Astrocyte of the hippocampus (primary cell): ENCODE measurements at places on chromosomes 5 and 9.

DNA sequence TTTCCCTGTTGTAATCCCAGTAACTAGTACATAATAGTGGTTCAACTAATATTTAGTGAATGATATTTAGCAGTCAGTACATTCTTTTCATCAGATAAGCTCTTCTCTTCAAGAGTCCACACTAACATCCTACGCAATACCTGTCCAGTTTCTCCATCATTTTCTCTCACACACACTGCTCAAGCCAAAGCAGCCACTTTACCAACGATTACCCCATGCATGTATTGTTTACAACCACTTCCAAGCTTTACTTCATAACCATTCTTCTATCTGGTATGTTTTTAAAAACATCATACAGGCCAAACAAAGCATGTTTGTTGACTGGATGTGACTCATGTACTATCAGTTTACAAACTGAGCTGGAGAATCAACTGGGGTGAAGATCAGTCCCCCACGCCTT is 7.3 kb downstream of the UBTD2 start:
- DNase-seq = no peak

DNA sequence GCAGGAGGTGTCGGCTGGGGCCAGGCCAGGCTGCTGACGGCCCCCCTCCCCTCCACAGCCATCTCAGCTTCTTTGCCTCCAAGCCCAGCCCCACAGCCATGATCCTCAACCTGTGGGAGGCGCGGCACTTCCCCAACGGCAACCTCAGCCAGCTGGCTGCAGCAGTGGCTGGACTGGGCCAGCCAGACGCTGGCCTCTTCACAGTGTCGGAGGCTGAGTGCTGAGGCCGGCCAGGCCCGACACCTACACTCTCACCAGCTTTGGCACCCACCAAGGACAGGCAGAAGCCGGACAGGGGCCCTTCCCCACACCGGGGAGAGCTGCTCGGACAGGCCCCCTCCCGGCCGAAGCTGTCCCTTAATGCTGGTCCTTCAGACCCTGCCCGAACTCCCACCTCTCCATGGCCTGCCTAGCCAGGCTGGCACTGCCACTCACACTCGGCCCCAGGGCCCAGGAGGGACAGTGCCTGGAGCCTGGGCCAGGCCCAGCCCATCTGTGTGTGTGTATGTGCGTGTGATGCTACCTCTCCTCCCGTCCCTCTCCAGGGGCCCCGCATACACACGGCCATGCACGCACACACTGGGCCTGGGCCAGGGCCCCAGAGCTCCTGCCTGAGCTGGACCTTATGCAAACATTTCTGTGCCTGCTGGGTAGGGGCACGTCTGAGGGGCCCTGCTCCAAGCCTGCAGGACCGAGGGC is 19.3 kb downstream of the HK3 start:
- DNase-seq = no peak

DNA sequence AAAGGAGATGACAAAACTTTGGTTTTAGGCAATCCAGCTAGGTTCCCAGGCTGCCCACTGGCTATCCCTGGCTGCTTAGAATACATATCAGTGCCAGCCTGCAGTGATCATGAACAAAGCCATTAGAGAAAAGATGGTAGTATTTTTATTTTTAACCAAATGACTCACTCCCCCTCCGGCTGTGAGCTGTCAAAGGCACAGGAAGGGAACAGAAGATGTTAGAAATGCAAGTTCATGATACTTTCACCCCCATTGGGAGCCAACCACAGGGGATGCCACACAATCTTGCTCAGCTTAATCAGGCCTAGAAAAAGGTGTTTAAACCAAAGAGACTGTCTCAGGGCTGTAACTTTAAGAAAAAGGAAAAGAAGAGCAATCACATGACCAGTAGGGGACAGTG is 70.3 kb upstream of the ASTN2 start:
- DNase-seq = peak; percentile 29

GRCh38 chr5:51556833-51557232 is 173.6 kb downstream of the ISL1 start:
- DNase-seq = no peak

- DNase-seq = no peak
Observed at GRCh38 chr5:144247131-144247530, 76.5 kb downstream of the KCTD16 start.

- no peak for DNase-seq
Observed at GRCh38 chr5:175734016-175734415, 76.1 kb downstream of the HRH2 start.

DNA sequence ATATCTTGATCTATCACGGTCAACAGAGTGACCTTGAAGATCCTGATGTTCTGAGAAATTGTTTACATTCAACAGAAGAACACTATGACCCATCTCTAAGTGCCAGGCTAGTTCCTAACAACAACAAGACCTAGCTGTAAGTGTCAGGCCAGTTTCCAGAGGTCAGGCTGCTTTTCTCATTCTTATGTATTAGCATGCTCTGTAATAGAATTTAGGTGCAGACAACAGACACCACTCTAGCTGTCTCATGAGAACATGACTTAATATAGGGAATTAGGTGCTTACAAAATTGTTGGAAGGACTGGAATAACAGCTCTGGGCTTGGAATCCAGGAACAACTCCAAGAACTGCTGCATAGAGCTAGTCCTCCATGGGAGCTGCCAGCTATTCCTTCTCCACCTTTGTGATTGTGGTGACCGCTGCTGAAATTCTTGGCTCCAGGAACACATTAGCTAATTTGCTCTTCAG is 138.7 kb downstream of the SNX18 start:
- peak; percentile 83 for DNase-seq

DNA sequence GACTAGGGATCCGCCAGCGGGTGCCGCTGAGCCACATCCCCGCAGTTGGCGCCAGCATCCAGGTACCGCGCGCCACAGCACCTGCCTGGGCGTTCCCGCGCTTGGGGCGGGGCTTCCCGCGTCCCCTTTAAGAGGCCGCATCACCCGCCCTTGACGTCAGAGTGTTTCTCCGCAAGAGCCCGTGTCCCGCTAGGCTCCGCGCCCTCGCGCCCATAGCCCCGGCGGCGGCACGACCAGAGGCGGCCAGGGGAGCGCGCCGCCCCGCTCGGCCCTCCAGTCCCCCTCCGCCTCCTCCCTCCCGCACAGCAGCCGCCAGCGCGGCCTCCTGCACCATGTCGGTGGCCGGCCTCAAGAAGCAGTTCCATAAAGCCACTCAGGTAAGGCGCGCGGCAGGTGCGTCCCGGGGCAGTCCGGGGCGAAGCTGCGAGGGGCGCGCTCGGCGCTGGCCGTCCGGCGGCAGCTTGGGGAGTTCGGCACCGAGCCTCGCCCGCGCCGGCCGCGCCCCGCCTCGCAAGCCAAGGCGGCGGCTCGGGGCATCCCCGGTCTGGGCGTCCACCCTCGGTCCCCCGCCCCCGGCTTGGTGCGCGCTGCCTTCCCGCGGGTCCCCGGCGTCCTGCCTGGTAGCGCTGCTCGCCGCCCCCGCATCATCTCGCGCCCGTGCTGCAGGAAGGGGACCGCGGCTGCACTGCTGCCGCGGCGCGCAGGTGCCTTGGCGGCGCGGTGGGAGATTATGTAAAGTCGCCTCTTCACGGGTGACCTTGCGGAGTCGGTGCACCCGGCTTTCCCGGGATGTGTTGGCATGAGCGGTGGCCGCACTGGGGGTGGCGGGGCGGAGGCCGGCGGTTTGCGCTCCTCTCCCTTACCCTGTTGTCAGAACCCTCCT is at the start of gene SH3GL2:
Gene SH3GL2 (plus strand): TSS at position 156 of the 883 bp plus-strand sequence.
- DNase-seq = peak; percentile 64

DNA sequence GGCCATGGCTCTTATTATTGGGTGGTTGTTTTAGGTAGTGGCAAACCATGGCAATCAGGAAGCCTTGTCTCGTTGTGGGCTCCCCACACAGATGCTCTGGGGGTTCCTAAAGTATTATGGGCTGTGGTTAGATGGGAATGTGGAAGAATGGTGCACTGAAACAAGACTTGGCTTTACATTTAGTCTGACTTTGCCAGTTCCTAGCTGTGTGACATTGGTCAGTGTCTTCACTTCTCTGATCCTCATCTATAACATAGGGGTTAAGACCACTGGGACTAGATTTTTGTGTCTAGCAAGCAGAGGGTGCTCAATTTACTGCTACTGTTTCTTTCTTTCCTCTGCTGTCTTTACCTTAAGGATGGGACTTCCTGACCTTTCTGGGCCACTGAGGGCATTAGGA is 149.5 kb downstream of the HSPA4 start:
- DNase-seq = no peak

DNA sequence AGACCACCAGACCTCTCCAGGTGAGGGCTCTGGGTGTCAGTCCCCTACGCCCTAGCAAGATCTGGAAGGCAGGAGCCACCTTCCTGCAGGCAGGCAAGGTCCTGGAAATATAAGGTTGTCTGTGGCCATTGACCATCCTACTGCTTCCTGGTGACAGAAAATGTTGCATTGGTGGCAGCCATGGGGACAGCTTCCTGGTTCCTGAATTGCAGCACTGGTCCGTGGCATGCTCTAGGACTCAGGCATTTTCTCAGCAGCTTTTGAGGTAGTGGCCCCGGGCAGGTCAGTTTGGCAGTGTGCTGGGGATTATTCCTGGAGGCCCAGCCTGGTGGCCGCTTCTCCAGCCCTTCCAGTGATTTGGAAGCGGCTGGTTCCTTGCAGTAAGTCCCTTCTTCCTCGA is 36.6 kb upstream of the KCNMB1 start:
- no peak for DNase-seq

DNA sequence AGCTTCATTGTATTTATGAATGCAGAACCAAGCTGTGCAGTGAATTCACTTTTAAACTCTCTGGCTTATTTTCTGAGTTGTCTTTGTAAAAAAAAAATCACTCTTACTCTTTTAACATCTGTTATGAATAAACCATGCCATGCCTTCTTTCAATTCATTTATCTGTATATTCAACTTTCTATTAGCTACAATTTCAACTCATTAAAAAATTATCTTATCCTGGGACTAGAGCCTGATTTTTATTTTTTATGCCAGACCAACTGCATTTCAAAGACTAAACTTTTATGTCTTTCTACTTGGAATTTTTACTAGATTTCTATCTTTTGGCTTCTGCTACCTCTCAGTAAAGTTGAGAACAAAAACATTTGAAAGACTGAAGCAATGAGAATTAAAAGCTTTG is 342.7 kb downstream of the DEPDC1B start:
- no peak for DNase-seq

- no peak for DNase-seq
Observed at GRCh38 chr9:105206821-105207699, 37.4 kb upstream of the SLC44A1 start.

GRCh38 chr5:133371371-133372155 is 240.8 kb downstream of the FSTL4 start:
- no peak for DNase-seq

DNA sequence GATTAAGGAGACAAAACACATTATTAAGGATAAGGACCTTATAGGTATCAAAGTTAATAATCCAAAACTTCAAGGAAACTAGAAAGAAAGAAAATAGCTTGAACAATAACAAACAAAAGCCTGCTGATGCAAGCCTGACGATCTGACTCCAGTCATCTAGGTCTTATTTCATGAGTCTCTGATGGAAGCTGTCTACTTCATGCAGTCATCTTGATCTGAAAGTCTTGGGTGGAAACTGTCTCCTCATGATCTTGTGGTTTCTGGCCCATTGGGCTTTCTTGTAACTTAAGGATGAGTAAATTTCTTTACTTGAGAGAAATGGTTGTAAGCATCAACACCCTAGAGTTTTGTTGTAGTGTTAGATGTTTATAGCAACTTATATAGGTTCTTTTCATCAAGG is 20.6 kb upstream of the PSIP1 start:
- DNase-seq = no peak

- DNase-seq = peak; percentile 51
Observed at GRCh38 chr5:143376911-143377813, 26.3 kb downstream of the NR3C1 start.

DNA sequence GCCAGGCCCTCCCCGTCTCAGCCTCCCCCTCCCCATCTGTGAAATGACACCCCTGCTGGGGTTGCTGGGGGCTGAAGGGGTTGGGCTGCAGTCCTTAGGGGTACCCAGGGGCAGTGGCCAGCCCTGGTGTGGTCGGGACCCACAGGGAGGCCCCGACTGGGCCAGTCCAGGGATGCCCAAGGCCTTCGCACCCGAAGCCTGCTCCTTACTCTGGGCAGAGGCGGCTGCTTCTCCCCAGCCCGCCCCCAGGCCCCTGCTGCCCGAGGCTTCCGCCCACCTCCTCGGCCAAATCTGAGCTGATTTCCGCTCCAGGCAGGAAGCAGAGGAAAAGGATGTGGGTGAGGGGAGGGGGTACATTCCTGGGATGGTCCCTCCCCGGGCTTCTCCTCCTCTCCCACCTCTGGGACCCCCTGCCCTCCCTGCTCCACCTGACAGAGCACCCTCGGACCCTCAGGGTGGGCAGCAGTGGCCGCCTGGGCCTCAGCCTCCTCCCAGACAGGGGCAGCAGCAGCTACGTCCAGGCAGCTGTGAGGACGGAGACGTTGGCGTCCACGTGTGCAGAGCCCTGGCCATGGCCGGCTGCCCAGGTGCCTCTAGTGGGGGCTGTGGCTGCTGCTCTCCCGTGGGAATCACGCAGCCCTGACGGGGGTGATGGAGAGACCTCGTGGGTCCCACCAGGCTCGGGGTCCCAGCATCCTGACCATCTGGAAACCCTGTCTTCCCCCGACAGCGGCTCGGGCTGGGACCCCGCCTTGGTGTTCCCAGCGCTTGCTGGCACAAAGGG is 4.2 kb upstream of the NRARP start:
- peak; percentile 5 for DNase-seq

GRCh38 chr5:149299451-149300054 is 27.9 kb downstream of the AFAP1L1 start:
- no peak for DNase-seq

DNA sequence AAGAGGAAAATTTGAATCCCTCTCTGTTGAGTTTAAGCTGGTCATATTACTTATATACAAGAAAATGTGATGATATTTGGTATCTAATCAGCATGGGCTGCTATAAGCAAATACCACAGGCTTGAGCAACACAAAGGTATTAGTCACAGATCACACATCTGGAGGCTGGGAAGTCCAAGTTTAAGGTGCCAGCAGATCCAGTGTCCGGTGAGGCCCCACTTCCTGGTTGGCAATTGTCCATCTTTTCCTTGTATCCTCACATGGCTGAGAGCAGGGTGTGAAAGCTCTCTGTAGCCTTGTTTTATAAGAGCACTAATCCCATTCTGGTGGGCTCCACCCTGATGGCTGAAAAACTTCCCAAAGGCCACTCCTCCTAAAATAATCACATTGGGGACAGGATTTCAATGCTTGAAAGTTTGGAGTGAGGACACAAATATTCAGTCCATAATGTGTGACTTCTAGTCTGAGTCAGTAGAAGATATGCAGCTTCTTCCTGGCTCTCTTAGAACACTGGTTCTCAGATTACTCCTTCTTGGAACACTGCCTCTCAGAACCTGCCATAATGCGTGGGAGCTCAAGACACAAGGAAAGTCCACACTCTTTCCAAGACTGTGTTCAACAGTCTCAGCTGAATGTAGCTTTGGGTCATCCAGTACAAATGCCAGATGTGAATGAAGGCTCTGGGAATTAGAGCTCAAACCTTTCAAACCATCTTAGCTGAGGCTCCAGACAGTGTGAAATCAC is 124.1 kb downstream of the PRDM9 start:
- no peak for DNase-seq
